ENCODE measurements at places on chromosomes 4 and X. TPM values are rescaled to one million over a fixed set of nuclear protein-coding genes. Genes with fewer than 3 reads are reported as not detected.

GRCh38 chr4:106264331-106264728, 51.7 kb downstream of the TBCK start:
- DNase-seq: no peak

GRCh38 chr4:54215379-54216077, 13.6 kb upstream of the PDGFRA start:
- DNase-seq: no peak

DNA sequence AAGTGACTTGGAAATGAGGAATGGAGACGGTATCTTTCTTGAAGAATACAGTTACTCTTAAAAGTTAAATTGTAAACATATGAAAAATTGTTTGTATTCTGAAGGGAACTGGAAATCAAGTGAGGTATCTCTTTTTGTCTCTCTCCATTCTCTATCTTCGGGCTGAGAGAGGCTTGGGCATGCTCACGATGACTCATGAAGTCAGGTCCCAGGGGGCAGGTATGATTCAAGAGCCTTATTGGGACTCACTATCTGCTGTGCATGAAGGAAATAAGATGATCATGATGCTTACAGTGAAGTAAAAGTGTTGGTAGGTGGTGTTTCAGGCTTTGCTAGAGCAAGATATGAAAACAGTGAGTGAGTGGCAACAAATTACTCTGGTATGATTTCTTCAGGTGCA, 200.4 kb upstream of the PITX2 start:
- no peak for DNase-seq

GRCh38 chrX:11609109-11609508, 56.6 kb downstream of the ARHGAP6 start:
- DNase-seq: no peak

DNA sequence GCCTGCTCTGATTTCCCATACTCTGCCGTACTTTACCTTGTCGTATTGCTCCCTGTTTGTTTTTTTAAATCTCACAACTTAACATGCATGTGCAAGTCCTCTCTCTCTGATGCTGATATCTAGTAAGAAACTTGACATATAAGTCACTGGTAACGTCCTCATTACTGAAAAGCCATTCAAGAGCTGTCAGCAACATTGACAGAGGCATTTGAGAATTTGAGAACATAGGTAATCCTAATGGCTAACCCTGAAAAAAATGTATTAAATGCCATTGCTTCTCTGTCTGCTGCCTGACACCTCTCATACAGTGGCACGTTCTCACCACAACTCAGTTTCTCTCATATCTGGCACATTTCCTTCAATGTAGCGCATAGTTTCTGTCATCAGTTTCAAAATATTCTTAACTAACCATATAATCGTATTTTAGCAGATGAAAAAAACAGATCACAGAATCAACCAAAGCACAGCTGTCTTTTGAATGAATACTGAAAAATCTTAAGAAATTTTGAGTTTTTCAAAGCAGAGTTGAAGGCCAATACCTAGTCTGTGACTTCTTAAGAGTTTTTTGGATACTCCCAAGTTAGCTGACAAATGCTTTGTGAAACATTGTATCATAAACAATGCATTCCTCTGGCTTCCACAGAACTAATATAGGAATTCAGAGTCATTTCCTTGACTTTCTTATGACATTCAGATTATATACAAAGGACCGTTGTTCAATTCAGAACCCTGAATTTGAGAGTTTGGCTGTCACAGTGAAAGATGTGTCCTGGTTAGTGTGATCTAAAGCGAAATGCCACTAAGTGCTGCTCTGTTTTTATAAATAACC, 996.4 kb downstream of the C4orf33 start:
- DNase-seq: no peak

TCEAL7 gene
- not detected for total RNA-seq

Measured in activated T-helper 2 cell treated with anti-CD3 and anti-CD28 coated beads, Interferon-gamma antibody, Interleukin-2, Interleukin-4, amounts not matched to agents 10 μg/mL and 5 μg/mL and 100 μg/mL, durations not matched to agents 14 hours and 24 hours and 36 hours (primary cell).